Tibial nerve (tissue), 4 donors: ENCODE measurements at places on chromosomes 6 and 20. TPM values are rescaled to one million over a fixed set of nuclear protein-coding genes. Genes with fewer than 3 reads are reported as not detected.

Gene GLP1R
- 0.60 TPM for total RNA-seq

GRCh38 chr6:109239651-109240321 is 142.5 kb downstream of the CD164 start:
- no peak for DNase-seq

DNA sequence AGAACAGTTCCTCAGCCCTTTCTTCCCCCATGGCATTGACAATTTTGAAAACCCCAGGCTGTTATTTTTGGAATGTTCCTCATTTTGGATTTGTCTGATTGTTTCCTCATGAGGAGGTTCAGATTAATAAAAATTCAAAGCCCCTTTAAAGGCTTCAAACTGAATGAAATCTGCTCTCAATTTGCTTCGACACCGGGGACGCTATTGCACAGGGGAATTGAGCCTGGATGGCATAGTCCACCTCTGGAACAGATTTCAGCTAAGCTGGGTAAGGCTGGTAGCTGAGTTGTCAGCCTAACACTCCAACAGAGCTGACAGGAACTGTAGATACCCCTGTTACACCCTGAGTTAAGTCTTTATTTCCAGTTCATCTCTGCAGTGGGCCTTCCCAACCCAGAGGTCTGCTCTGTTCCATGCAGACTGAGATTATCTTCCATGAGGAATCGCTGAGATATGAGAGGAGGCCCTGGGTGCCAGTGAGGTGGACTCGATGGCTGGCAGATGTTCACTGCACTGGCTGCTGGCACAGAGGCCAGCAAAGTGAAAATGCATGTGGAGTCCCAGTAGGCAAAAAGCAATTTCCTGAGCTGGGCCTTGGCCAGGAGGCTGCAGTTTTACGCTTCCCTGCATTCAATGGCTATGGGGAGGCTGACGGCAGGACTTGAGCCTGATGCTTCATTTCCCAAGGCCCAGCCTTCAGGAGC is 73.3 kb upstream of the PAX1 start:
- DNase-seq: no peak

DNA sequence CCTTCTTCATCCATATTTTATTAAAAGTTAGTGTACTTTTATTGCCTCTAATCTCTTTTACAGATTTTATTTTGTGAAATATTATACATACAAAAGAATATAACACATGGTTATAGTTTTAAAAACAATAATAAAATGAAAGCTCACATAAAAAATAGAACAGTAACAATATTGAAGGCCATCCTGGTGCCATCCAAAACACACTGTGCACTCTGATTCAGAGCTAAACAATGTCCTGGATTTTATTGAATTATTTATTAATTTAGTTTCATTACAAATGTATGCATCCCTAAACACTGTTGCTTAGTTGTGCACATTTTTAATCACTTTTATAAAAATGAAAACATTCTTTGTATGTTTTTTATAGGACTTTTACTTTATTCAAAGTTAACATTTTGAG is 32.9 kb downstream of the RNF217 start:
- no peak for DNase-seq

DNA sequence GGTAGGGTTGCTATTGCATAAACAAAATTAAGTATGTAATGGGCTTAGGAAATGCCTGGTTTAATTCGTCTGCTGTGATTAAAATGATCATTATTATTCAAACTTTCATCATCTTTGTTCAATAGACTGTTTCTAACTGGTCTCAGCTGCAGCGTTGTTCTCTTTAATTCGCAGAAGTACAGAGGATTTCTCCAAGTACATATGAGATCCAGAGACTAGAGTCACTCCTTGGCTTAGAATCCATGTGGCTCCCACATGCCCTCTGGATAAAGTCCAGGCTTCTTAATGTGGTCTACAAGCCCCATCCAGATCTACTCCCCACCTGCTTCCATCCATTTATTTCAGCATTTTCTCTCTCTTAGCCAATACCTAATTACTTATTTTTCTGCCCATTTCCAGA is 1.1 kb upstream of the ZBTB24 start:
- DNase-seq: no peak

Gene DNMT3B
- total RNA-seq: 1.4 TPM

DNA sequence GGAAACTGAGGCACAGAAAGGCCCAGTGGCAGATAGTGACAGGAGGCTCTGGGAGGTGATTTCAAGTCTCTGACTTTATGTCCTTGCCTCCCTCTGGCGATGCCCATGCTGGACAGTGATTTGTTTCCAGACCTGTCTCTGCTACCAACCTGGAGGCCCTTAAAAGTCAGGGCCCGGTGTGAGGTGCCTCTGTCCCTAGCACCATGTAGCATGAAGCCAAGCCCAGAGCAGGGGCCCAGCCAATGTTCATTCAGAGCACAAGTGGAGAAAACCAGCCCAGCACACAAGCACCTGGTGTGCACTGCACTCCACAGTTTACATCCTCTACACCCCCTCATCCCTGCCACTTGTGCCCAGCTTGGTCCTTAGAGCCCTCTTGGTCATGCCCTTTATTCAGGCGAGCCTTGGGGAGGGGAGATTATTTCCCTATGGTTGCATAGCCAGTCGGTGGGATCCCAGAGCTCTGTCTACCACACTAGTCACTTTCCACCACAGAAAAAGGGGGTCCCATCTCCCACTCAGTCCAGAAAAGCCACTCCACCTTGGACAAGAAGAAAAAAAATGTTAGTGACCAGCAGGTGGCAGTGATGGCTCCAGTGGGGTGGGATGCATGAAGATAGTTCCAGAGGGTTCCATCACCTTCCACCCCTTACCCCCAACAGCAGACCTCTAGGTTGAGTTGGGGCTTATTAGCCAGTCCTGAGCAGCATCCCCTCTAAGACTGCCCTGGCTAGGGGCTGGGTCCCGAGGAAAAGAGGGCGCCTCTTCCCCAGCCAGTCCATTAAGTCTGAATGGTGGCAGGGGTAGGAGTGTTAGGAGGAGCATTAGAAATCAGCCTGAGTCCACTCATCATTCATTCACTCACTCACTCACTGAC is 30.9 kb downstream of the KIAA1755 start:
- DNase-seq: no peak

DNA sequence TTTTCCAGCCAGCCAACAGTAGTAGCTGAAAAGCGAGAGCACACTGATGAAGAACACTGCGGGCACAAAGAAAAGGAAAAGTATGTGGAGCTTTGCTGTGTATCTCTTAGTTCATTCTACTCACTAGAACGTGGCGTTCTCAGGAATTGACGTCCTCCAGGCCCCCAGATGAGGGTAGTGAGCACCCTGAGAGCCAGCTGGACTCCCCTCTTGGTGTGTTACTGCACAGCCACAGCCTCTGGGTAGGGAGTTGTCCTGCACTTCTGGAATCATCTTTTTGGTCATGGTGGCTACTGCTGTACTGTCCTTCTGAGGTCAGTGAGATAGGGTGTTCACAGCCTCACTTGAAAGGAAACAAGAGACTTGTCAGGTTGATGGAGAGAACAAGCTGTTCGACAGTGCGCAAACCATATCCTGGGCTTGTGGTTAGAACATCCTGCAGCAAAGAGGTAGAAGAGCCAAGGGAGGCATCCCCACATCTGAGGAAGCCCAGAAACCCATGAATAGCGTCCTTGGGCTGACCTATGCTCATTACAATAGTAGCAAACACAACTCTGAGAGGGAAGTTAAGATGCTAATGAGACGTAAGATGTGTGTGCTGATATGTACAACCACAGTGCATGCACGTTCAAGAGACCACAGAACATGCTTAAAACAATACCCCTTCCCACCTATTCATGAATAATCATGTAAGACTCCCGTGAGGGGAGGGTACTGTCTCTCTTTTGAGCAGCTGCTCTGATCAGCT is 14.6 kb upstream of the HLA-F start:
- DNase-seq: no peak

Gene SLC44A4
- 0.84 TPM for total RNA-seq

GRCh38 chr6:143647732-143648131 is 30.0 kb upstream of the PHACTR2 start:
- DNase-seq: no peak

Gene COQ3
- total RNA-seq: 6.6 TPM

- no peak for DNase-seq
These were observed 107.2 kb downstream of the CHD6 start for GRCh38 chr20:41510847-41511450.

DNA sequence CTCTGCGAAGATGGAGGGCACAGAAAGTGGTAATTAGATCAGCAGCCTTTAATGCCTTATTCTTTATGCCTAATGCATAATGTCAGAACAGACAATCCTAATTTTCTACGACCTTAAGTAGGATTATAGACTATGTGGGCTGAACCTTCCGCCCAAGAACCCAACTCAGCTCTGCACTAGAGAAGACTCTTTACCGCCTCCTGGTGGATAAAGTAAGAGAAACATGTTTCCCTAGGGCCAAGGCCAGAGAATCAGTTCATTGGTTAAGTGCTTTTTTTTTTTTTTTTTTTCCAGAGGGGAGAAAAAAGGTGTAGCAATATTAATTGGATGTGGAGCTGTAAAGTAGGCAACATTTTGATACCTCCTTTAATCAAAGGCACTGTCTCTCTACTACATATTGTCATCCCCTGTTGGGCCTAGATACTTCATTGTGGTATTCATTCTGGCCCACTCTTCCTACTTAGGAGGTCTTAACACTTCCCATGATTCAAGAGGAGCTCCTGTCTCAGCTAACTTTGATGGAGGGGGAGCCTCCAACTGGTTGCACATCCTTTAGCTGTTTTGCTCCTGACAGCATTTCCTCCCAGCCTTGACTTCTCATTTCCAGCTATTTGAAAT is 124.9 kb upstream of the NRN1 start:
- no peak for DNase-seq

DNA sequence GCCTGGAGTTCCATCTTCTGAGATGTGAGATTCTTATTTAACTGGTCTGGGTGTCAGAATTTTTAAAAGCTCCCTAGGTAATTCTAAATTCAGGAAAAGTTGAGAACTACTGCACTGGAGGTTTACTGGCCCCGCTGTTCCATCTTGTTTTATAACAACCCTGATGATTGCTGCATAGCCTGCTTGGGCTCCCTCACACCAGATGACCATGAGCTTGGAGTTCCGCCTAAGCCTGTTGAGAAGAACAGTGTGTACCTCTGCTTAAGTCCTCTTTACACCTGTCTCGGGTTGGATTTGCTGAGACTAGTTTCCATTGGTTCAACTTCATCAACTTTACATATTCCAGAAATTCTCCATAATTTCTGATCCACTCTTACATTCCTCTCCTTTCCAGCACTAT is 77.9 kb downstream of the FKBP5 start:
- no peak for DNase-seq

Gene TBXT
- total RNA-seq: not detected

Gene PRRT1
- total RNA-seq: 0.87 TPM

DNA sequence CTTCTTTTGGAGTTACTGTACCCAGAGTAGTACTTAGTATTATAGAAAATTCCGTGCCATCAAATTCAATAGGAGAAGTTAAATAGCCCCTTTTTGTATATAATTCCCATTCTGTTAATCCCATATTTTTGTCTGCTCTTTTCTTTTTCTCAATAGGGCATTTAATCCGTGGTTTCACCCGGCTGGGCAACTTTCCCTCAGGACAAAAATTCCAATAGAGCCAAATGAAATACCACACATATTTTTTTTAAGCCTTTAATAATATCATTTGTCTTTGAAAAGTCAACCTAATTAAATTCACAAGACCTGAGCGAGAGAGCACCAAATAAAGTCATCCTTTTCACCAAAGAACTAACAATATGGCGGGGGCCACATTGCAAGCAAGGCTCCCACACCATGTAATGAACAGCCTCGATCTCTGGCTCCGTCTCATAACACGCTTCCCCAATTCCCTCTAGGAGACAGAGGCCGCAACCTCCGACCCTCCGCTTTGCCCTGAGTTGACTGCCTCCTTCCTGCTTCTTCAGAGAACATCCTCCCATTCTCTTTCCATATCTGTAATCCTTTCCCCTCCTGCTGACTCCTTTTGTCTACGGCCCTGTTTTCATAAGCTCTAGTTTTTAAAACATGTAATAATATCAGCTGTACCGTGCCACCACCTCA is 13.6 kb downstream of the NHSL1 start:
- DNase-seq: no peak

- DNase-seq: no peak
These were observed 24.8 kb downstream of the MAFB start for GRCh38 chr20:40663991-40664880.

DNA sequence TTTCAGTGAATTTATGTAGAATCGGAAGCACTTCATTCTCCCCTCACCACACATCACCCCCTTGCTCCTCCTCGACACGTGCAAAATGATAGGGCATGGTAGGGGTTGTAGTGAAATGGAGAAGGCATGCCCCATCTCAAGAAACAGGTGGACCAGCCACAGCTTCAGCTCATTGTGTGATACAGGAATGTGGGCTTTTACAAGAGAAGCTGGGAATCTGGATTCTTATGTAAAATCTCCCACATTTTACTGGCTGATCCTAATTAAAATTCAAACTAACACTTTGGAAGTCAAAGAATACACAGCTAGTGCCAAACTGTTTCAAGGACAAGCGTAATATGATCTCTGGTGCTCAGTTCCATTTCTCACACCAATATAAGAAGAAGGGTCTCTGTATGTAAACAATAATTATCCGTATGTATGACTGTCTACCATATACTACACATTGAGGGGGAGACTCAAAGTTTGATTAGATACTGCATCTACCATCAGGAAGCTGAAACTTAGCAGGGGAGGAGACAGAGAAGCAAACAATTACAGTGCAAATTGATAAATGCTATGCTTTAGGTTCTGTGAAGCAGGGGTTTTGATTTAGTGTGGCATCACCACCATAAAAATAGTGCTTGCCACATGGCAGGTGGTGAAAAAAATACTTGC is 24.3 kb upstream of the KIAA0408 start:
- no peak for DNase-seq

- DNase-seq: no peak
These were observed 29.3 kb downstream of the PTPRK start for GRCh38 chr6:128491100-128491581.

GRCh38 chr20:40808936-40809335 is 119.9 kb upstream of the MAFB start:
- DNase-seq: no peak

DNA sequence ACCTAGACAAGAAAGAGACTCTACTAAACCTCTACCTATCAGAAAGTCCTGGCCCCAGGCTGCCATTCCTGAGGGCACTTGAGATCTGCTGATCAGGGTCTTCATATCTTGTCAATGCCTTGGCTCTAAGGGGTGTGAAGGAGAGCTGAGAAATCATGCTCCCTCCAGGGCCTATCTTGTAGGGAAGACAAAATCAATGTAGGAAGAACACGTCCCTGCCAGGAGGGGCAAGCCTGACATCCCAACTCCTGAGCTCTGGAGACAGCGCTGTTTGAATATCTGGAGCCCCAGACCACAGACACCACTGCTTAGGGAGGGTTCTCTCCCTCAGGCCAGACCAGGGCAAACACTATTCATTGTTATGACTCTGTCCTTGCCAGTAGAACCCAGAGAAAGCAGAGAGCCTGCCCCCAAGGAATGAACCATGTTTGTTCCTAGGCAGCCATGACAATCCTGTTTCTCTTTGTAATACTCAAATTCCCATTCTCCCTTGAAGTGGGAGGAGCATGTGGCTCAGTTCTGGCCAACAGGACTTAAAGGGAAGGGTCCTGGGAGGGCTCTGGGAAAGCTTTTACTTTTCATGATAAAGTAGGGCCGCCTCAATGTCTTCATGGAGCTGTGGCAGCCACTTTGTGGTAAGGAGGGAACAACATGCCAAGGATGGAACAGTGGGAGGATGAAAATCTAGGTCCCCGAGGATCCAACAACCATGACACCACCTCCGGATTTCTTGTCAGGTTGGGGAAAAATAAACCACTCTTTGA is 1.8 kb upstream of the FASTKD5 start:
- no peak for DNase-seq

Gene ZNF831
- total RNA-seq: 0.84 TPM

Gene MACROD2
- total RNA-seq: 8.5 TPM
